ENCODE measurements at places on chromosomes 1 and 21.

DNA sequence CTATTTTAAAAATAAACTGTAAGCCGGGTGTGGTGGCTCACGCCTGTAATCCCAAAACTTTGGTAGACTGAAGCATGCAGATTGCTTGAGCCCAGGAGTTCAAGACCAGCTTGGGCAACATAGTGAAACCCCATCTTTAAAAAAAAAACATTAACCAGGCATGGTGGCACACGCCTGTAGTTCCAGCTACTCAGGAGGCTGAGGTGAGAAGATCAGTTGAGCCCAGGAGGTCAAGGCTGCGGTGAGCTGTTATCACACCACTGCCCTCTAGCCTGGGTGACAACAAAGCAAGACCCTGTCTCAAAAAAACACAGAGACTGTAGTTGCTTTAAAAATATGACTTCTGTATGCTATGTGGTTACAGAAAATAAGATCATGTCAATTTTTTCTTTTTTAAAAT is 24.3 kb upstream of the LSS start:
- no peak for DNase-seq

- DNase-seq = no peak
These were observed at the start of gene DRAXIN for GRCh38 chr1:11691302-11691914. Gene DRAXIN (plus strand): TSS chr1:11691710. CDS start chr1:11706259, 14,549 bp downstream.

DNA sequence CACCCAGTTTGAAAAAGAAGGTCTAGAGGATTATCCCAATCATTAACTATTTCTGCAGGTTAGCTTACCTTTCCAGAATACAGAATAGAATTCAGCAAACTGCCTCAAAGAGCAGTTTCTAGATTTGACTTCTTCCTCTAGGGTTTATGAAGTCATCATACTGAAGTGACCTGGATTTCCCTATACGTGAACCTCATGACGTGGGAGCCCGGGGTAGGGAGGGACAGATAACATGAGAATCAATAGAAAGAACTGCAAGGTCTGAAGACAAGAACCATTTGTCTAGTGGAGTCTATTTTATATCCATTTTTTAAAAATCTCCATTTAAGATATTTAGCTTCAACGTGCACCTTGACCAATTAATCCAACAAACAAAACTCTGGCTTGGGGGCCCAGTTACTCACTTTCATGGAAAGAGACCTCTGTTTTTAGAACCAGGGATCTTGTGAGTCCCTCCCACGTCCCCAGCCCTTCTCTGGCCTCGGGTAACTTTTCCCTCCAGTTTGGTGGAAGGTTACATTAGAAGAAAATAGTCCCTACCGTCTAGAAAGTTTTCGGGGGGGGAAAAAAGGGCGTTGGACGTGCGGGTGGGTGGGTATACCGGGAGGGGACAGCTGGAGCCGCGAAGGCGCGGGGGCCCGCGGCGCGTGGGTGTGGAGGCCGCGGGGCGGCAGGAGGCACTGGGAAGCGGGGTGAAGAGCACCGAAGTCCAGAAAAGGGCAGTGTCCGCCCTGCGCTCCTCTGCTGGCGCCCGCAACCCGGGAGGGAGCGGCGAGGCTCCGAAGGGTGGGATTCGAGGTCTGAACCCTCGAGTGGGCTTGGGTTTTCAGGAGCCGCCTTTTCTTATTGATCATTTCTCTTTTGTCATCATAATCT is 13.8 kb upstream of the POGZ start:
- DNase-seq = peak; percentile 6

DNA sequence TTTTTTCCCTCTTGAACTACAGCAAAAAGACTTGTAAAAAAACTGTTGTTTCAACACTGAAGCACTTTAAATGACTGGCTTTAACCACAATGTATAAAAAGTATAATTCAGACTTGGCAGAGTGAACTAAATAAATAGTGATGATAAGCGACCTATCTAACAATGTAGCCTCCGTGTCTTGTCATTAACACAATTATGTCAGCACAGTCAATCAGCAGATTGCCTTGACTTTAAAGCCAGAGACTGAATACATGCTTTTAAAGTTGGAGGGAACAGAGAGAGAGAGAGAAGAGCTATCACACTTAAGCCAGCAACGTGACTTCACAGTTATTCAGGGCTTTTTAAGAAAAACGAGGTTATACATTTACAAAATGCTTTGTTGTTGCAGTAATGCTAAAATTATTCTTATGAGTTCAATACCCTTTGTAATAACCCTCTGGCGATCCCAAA is 378.1 kb downstream of the LMO4 start:
- DNase-seq = no peak

GRCh38 chr1:14745001-14745720 is 146.7 kb downstream of the KAZN start:
- no peak for DNase-seq

DNA sequence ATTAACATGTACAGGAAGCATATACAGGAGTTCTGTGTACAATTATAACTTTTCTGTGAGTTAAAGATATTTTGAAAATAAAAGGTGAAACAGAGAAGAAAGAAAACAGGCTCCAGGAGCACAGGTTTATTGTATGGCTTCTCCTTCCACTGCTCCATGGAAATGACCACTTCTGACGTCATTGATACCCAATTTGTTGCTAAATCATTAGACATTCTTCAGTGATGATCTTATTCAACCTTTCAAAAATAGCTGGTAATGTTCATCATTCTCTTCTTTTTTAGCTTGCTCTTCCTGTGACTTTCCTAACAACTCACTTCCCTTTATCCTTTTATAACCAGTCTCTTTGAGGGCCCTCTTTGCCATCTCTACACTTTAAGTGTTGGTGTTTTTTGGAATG is 77.8 kb downstream of the KCNK2 start:
- no peak for DNase-seq

GRCh38 chr1:11482701-11483479 is 3.9 kb downstream of the DISP3 start:
- no peak for DNase-seq

DNA sequence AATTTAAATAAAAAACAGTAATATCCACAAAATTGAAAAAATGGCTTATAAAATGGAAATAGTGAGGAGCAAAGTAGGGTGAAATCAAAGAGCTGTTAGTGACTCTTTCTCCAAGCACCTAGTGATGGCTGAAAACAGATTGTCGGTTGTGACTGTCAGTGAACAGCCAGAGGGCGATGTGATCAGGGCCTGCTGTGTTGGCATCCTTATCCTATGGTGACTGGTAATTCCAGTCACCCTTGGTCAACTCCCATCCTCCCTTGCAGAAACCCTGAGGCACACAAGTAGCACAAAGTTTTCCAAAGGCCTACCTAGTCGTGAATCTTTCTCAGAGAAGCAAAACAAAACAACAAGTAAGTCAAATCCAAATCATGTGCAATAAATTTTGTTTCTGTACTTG is 599.8 kb upstream of the CXADR start:
- no peak for DNase-seq

GRCh38 chr1:165807613-165808012 is 19.8 kb upstream of the UCK2 start:
- DNase-seq = no peak

GRCh38 chr1:229167318-229167717 is 103.6 kb upstream of the RAB4A start:
- DNase-seq = no peak

DNA sequence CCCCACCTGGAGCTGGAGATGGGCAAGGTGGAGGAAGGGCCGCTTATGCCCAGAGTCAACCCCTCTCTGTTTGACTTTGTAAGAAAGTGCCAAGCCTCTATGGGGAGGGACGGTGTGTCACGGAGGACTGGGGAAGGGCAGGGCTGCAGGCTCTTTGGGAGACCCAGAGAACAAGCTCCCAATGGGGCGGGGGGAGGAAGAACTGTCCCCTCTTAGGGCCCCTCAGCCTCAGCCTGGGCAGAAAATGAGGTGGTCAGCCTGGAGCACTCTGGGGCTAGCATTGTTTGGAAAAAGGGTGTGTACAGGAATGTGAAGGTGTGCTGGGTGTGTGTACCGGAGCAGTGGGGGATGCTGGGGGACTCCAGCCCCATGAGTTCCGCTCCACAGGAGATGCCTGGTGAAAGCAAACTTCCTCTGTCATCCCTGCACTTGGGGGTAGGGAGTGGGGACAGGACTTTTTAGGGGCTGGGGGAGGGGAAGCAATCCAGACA is 1.2 kb upstream of the INAVA start:
- no peak for DNase-seq

- no peak for DNase-seq
These were observed 56.5 kb downstream of the GATAD2B start for GRCh38 chr1:153866045-153866850.

GRCh38 chr1:224696891-224697765 is 81.0 kb downstream of the CNIH3 start:
- DNase-seq = no peak

GRCh38 chr1:198246337-198246736 is 89.5 kb downstream of the NEK7 start:
- DNase-seq = no peak

- DNase-seq = no peak
These were observed 164.0 kb upstream of the UBE2U start for GRCh38 chr1:64039390-64039926.

GRCh38 chr1:196152086-196152485 is 456.2 kb downstream of the KCNT2 start:
- no peak for DNase-seq

GRCh38 chr1:205416322-205416721 is 5.5 kb downstream of the LEMD1 start:
- no peak for DNase-seq

DNA sequence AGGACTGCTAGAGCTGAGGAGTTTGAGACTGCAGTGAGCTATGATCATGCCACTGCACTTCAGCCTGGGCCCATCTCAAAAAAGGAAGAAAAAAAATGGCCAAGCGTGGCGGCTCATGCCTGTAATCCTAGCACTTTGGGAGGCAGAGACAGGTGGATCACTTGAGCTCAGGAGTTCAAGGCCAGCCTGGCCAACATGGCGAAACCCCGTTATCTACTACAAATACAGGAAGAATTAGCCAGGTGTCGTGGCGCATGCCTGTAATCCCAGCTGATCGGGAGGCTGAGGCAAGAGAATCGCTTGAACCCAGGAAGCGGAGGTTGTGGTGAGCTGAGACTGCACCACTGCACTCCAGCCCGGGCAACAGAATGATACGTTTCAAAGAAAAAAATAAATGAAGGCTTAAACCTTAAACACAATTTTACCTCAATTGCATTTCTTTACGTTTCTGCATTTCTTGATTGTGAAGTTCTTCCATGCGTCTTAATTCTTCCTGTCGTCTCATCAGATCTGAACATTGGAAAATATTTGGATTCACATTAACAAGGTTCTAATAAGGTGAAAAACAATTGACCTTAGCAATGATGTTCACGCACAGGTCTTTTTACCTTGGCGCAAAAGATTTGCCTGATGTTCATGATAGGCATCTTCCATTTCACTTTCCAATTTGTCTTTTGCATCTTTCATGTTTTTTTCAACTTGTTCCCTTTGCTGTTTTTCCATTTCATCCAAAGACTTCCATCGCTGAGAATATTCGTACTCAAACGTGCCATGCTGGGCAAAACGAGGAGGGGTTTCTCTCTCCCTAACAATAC is 4.2 kb downstream of the SFPQ start:
- no peak for DNase-seq

DNA sequence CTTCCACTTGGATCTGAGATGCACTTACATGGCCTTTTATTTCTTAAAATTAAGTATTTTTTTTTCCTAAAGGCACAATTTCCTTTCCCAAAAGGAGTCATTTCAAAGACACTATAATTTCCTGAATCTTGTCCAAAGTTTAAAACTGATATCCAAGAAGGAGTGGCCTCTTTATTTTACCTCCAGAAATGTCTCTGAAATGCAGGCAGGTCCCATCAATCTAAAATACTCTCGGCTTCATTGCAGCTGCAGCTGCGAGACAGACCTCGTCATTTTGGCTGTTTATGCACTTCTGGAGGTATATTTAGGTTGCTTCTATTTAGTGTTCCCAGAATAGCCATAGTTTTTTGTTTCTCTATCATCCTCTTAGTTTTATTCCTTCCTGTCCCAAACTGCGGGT is 172.7 kb upstream of the COA6 start:
- no peak for DNase-seq

DNA sequence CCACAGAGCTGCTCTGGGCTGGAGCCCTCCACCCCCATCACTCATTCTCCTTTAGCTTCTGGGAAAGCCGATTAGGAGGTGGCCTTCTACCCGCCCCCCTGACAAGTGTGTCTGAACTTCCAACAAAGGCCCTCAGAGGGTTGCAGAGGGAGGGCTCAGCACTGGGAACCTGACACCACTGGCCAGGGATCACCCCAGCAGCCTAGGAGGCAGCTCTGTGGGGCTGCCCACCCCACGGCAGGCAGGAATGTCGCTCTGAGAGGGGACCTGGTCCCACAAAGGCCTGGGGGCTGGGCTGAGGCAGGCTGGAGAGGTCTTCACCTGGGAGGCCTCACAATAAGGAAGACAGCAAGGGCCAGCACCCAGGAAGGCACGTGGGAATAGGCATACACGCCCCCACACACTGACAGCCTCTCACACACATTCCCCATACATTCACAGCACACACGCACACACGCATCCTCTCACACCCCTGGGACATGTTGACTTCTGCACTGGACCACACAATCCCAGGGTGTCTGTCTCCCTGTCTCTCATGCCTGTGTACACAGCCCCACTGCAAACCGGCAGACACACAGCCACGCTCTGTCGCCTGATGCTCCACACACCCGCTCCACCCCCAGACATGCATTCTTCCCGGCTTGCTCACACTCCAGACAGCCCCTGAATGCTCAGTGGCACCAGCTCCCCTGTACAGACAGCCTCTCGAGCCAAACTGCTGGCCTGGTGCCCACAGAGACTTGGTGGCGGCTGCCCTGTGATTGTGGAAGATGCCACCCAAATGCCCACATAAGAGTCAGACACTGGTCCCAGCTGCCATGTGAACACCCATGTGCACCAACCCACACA is 30.7 kb downstream of the DMBX1 start:
- no peak for DNase-seq

All from stimulated activated CD8-positive, alpha-beta memory T cell treated with anti-CD3 and anti-CD28 coated beads, Interleukin-12 subunit alpha, Interleukin-12 subunit beta, amount 100 ng/mL, for 4 hours (primary cell).